ENCODE measurements at places on chromosomes 16 and 17.

GRCh38 chr16:46986896-46987295 is 13.4 kb upstream of the DNAJA2 start:
- no peak for DNase-seq

DNA sequence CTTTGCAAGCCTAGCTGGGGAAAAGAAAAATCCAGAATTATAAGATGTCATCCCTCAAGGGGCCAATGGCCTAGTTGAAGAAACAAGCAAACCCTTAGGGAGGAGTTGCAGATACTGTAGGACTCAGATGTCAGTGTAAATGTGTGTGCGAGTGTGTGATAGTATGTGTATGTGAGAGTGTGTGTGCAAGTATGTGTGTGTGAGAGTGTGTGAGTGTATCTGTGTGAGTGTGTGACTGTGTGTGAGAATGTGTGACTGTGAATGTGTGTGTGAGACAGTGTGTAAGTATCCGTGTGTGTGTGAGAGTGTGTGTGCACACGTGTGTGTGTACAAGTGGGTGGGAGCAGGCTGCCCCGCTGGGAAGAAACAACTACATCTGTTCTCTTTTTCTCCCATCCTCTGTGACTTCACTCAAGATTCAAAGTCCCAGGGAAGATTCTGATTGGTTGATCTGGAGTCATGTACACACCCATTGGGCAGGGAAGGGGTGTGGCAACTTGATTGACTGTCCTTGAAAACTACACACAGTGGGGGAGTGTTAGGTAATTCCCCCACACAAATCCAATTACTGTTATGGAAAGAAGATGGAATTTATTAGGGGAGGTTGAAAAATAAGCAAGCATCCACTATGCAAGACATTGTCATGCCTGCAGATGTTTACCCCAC is 40.7 kb downstream of the IRX3 start:
- DNase-seq, result no peak

- no peak for DNase-seq
These were observed 53.1 kb upstream of the TANGO6 start for GRCh38 chr16:68790130-68790761.

DNA sequence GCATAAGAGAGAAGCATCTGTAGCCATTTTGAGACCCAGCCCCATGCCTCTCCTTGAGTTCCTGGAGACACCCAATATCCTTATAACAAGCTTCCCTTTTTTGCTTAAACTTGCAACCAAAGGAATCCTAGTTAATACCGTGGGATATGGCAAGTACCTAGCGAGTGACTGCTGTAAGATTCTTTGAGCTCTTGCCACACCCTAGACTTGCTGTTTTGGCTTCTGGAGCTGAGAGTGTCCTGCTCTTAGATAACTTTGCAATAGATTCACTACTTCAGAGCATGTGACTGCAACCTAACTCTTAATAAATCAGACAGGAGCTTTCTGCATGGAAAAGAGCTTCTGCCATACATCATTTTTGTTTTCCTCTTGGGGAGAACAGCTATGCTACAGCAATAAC is 58.3 kb downstream of the AKAP1 start:
- no peak for DNase-seq

- no peak for DNase-seq
These were observed 11.8 kb downstream of the STARD3 start for GRCh38 chr17:39648616-39649366.
